Activated naive CD4-positive, alpha-beta T cell (primary cell): ENCODE measurements at places on chromosomes 2 and 18.
A peak's percentile ranks its signal among the peaks of the same experiment; 100 is the strongest.

DNA sequence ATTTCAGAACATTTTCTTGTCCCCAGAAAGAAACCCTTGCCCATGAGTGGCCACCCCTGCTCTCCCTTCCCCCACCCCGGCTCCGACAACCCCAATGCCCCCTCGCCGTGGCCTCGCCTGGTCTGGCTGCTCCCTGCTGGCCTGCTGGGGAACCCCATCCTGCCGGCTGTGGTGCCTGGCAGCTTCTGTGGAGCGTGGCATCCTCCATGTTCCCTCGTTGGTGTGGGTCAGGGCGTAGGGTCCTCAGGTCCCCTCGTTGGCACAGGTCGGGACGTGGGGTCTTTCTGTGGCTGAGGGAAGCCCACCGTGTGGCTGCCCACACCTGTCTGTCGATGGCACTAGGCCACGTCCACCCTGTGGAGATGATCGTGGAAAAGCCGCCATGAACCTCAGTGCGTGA is 61.9 kb downstream of the NFATC1 start:
- no peak for DNase-seq

GRCh38 chr2:98013407-98014042 is 17.8 kb upstream of the TMEM131 start:
- no peak for DNase-seq

GRCh38 chr2:200239216-200239615 is 67.3 kb upstream of the SPATS2L start:
- no peak for DNase-seq

DNA sequence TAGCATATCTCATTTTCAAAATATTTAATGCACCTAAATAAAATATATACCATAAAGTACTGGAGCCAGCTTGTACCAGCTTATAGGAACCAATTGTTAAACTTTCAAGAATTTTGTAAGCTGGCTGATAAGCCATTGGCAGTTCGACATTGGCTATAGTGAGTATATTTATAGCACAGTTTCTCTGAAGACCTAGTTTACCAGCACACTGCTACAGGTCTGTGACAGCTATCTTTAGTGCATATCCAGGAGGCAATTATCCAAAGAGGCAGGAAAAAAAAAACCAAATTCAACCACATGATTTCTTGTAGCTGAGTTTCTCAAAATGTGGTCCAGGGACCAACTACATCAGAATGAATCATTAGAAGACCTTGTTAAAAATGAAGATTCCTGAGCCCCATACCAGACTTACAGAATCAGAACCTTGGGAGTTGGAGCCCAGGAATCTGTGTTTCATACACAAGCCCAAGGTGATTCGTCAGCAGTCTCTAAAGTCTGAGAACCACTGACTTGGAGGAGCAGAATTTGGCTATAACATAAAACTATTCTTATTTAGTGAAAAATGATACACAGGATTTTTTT is 279.0 kb upstream of the NRP2 start:
- DNase-seq = no peak

DNA sequence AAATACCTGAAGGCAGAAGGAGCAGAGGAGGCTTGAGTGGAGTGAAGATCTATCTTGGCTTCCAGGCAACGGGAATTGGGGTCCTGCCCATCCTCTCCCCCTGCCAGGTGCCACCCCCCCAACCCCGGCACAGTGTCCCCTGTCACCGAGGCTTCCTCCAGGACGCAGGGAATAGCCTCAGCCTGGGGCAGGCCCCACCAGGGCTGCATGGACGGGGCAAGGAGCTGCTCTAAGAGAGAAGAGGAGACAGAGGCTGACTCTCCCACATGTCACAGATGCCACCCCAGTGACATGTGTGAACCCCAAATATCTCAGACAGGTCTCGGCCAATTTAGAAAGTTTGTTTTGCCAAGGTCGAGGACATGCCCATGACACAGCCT is 42.1 kb downstream of the PXDN start:
- DNase-seq = no peak

DNA sequence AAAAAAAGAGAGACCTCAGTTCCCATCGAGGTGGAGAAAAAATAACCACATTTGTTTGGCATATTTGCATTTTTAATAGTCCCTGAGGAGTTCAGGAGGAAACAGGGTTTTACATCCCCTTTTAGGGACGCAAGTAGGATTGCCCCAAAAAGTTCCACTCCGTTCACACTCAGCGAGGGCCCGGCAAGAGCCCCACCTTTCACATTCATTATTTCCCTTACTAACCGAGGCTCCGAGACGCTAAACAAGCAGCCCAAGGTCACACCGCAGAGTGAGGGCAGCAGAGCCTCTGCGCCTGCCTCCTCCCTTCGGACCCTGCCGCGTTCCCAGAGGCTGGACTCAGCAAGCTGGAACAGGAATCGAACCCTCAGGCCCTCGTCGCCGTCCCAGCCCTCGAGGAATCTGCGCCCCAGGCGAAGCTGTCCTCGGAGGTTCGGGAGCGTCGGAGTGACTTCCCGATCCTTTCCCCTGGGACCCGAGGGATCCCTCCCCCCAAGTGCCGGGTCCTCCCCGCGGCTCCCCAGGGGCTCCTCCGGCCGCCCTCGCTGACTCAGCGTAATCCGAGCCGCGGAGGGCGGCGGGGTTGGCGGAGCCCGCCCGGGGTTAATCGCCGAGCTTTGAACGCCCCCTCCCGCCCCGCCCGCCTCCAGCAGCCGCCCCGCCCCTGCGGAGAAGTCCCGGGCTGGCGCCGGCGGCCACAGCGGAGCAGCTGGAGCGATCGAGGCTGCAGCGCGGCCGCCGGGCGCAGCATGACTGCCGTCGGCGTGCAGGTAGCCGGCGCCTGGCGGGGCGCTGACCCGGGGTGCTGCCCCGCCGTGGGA is at the start of gene TMEM37:
TSS of gene TMEM37 (plus strand) at position 700 of the 821 bp plus-strand sequence. CDS start at position 750, 50 bp downstream.
- no peak for DNase-seq

- no peak for DNase-seq
Observed at GRCh38 chr2:98172150-98172765, 85.3 kb downstream of the VWA3B start.

- peak; percentile 0 for DNase-seq
Observed at GRCh38 chr2:62724886-62725711, 19.6 kb downstream of the EHBP1 start.

- no peak for DNase-seq
Observed at GRCh38 chr18:74388227-74388626, 68.9 kb downstream of the DIPK1C start.

DNA sequence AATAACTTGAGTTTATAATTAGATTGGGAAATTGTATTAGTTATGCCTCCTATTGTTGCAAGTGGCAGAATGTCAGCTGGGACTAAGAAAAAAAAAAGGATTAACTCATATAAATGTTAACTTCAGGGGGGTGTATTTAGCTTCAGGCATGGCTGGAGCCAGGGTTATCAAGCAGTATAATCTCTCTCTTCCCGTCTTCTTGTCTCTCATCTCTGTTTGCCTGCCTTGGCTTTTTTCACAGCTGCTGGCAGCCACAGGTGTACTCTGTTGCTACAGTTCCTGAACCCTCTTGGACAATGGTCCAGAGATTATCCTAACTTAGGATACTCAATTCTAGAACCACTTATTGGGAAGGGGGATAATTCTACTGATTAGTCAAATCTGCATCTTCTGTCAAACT is 370.7 kb upstream of the MEX3C start:
- no peak for DNase-seq

DNA sequence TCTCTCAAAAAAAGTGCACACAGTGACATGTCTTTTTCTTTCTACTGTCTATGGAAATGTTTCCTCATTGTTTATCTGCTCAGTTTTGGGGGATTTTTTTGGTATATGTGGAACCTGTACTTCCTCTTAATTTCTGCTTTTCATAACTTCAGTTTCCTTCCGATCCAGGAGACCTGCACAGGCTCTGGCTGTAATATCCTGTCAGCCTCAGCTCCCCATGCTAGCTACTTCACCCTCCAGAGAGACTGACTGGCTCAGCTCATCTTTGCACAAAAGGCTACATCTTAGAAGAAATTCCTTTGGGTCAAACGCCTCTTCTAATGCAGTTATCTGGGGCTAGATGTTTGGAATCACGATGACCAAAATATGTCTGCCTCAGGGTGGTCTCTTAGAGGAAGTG is 378.4 kb downstream of the RND3 start:
- DNase-seq = no peak

GRCh38 chr2:186903216-186903615 is 54.2 kb upstream of the ZSWIM2 start:
- no peak for DNase-seq

- no peak for DNase-seq
Observed at GRCh38 chr18:53526101-53526870, 698.2 kb downstream of the MBD2 start.

- DNase-seq = no peak
Observed at GRCh38 chr2:58762176-58762781, 521.2 kb upstream of the FANCL start.

GRCh38 chr18:28114472-28114871 is 62.5 kb downstream of the CDH2 start:
- no peak for DNase-seq

DNA sequence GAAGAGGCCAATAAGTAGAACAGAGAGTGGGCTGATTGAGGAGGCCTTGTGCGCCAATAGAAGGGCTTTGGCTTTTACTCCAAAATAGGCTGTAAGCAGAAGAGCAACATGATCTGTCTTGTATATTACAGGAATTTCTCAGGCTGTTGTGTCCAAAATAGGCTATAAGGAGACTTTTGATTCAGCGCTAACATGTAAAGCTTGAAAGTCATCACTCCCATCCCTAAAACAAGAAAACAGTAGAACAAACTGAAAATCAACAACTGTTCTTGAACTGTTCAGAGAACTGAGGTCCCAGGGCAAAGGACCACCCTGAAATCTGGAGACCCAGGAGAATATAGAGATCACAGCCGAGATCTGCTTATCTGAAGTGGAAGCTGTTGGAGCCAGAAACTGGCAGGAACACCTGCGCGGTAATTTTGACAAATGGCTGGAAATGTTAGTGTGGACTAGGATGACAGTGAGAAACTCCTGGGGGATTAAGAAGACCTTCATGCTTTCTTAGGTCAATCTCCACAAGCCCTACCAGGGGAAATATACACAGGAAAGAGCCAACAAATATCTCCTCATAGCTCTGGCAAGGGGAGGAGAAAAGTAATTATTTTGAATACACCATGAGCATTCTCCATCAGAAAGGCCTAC is 258.6 kb downstream of the RBM43 start:
- no peak for DNase-seq

GRCh38 chr2:117760916-117761315 is 53.6 kb upstream of the DDX18 start:
- no peak for DNase-seq

DNA sequence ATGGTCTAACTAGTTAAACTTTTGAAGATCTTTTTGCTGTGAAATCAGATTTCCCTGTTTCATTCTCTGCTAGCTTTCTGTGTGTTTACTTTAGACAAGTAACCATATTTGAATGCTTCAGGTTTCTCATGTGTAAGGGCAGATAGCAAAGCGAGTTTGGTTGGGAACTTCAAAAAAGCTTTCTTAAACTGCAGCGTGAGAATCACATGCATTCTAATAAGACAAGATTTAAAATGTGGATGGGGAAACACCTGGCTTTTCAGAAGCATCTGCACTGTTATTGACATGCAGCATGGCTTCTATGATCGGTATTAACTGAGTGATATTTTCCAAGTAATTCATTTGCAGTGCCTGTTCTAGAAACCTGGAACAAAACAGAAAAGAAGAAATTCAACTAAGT is 119.3 kb downstream of the ABCA12 start:
- no peak for DNase-seq

GRCh38 chr2:232281858-232282507 is 96.6 kb upstream of the ALPP start:
- DNase-seq = no peak

DNA sequence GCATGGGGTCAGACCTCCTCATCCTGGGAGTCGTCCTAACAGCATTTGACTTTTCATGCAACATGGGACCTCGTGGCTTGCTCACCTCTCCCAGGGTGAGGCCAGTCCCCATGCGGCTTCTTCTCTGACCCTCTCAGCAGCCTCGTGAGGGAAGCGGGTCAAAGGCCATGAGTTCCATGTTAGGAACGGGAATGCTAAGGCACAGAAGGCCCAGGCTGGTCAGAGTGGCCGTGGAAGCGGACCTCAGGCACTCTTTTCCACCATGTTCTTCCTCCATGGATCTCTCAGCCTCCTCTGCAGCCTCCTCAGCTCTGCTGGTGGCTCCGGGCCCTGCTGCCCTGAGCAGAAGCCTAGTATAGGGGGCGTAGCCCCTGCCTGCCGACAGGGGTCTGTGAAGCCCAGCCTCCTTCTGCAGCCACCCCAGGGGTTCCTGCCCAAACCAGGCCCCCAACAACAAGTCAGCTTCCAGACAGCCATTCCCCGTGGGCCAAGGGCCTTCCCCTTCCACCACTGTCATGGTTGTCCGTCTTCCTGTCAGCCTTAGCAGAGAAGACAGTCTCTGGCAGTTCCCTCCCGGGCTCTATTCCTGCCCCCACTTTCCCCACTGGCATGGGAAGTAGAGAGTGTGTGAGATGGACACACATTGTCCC is 60.0 kb upstream of the OTOF start:
- DNase-seq = no peak

- DNase-seq = no peak
Observed at GRCh38 chr18:48318436-48318835, 90.7 kb downstream of the ZBTB7C start.

GRCh38 chr2:21453723-21454450 is 330.1 kb downstream of the TDRD15 start:
- DNase-seq = no peak

DNA sequence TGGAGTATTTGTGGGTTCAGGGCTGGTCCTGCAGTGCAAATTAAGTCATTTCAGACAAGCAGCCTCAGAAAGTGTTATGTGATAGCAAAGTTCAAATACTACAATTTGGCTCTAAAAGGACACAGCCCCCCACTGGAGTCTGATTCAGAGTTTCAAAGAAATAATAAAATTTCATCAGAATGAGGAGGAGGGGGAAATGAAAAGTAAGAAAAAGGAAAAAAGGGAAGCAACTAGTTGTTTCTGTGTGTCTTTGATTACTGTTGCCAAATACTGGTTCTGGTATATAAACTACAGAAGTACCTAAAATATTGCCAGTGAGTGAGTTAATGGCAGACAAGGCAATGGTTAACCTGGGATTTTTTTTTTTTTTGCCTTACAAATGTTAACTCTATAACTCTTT is 773.9 kb downstream of the BCL11A start:
- DNase-seq = no peak

- no peak for DNase-seq
Observed at GRCh38 chr2:169649278-169649677, 44.9 kb downstream of the CFAP210 start.

DNA sequence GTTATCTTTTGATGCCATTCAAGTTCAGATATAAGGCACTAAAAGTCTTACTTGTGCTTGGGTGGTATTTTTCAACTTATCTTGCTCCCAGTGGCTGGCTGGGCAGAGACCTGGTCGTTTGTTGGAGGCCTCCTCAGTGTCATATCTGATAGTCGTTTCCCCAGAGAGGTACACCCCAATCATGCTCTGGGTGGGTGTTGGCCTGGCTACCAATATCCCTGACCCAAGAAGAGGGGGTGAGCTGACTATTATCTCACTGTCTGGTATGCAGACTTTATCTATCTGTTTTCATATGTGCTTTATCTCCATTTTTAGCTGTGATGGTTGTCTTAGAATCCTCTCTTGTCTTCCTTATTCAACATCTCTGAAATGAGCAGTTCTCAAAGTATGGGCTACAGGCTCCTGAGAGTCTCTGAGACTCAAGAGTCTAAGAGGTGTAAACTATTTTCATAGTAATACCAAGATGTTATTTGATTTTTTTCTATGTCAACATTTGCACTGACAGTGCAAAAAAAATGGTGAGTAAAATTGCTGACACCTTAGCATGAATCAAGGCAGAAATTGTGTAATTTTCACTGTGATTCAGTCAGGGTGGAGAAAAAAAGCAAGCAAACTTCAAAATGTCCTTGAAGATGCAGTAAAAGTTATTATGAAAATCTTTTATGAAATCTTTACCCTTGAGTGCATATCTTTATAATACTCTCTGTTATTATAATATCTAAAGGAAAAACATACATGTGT is 12.3 kb upstream of the PLEK start:
- no peak for DNase-seq
